ENCODE measurements at places on chromosomes 6 and 20.

DNA sequence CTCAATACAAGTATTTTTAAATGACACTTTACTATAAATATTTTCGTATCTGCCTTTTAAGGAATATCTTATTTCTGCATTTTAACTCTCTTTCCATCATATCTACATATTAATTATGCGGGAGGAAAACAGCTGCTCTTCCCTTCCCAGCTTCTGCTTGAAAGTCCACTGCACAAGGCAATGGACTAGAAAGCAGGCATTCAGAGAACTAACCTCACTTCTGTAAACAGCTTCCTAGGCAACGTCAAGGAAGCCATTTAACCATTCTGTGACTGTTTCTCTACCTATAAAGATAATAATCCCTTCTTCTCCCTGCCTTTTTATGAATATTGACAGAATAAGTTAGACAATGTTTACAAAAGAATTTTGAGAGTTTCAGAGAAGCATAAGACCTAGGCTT, 319.4 kb downstream of the BTBD9 start:
- no peak for DNase-seq

GRCh38 chr6:18155864-18156421, 721 bp downstream of the KDM1B start:
- DNase-seq: no peak

DNA sequence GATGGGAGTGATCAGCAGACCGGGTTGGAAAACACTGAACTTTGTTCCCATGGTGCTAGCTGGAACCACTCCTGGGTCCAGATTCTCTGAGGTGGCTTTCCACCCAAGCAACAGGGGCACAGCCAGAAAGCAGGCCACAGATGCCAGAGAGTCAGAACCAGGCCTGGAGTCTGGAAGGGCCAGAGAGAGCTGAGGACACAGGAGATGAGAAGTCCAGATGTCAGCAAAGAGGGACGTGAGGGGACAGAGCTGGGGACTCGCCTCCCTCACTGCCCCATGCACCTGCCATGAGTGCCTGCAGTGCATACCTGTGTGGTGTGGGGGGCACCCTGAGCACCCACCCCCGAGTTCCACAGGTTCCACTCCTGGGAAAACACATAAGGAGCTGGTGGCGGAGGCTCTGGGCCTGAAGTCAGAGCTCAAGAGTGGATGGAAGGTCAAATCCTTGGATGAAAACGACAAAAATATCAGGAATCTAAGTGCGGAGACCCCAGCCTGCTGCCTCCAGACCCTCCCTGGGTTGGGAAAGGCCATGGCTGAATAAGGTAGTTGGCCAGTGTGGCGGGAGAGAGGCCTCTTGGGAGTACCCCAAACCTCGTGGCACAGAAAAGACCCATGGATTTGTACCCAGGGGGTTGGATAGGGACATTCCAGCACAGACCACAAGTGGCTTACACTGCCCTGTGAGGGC, 224.2 kb downstream of the SYNDIG1 start:
- DNase-seq: peak; percentile 6

DNA sequence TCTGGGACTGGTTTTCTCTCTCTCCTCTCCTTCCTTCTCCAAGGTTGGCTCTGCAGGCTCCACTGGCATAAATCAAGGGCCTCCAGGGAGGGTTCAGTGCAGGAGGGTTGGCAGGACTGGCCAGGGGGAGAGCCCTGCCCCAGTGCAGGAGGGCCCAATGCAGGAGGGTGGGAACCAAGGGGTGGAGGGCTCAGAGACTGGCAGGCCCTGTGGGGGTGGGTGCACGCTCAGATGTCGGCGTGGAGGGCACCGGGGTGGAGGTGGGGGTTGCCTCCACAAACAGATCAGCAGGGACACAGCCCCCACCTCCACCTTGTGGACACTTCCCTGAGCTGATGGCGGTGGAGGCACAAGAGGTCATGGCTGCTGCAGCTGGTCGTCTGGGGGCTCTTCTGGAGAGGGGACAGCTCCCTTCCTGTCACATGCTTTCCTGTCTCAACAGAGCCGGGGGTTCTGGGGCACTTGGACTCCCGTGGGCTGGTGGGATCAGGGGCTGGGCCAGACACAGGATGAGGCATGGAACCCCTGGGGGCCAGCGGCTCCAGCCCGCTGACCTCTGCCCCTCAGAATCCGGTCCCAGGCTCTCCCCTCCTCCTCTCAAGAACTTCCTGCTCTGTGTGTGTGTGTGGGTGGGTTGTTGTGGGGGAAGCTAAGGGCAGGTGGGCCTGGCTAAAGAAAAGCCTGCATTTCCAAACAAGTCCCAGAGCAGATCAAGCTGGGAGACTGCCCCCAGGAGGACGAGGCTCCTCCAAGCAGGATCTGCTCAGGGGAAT, 2.7 kb upstream of the ABHD16B start:
- DNase-seq: no peak

DNA sequence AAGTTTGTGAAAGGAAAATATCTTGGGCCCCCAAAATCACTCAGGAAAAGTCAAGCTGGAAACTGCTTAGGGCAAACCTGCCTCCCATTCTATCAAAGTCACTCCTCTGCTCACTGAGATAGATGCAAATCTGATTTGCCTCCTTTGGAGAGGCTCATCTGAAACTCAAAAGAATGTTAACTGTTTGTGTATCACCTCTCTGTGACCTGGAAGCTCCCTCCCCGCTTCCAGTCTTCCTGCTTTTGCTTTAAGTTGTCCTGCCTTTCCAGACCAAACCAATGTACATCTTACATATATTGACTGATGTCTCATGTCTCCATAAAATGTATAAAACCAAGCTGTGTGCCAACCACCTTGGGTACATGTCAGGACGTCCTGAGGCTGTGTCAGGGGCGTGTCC, 331.4 kb upstream of the QKI start:
- DNase-seq: no peak

DNA sequence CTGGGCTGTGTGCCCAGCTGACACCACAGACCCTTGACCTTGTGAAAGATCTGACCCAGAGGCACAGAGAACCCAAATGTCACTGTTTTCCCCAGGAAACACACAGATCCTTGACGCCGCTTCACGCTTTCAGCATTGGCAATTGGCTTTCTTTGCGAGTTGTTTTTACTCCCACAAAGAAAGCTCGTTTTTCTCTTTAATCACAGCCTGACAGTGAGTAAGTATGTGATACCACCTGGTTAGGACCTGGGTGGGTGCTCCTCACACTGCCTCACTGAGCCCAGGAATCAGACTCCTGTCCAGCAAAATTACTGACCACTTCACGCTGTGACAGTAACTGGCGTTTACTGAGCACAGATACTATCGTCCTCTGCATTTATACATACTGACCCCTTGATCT, 13.0 kb downstream of the RPL10A start:
- DNase-seq: no peak

Measured in upper lobe of left lung (tissue), 6 donors.